T-helper 1 cell (primary cell): ENCODE measurements at places on chromosomes 16 and 17.

- no peak for DNase-seq
Observed at GRCh38 chr17:82449883-82450356, 632 bp downstream of the CYBC1 start.

DNA sequence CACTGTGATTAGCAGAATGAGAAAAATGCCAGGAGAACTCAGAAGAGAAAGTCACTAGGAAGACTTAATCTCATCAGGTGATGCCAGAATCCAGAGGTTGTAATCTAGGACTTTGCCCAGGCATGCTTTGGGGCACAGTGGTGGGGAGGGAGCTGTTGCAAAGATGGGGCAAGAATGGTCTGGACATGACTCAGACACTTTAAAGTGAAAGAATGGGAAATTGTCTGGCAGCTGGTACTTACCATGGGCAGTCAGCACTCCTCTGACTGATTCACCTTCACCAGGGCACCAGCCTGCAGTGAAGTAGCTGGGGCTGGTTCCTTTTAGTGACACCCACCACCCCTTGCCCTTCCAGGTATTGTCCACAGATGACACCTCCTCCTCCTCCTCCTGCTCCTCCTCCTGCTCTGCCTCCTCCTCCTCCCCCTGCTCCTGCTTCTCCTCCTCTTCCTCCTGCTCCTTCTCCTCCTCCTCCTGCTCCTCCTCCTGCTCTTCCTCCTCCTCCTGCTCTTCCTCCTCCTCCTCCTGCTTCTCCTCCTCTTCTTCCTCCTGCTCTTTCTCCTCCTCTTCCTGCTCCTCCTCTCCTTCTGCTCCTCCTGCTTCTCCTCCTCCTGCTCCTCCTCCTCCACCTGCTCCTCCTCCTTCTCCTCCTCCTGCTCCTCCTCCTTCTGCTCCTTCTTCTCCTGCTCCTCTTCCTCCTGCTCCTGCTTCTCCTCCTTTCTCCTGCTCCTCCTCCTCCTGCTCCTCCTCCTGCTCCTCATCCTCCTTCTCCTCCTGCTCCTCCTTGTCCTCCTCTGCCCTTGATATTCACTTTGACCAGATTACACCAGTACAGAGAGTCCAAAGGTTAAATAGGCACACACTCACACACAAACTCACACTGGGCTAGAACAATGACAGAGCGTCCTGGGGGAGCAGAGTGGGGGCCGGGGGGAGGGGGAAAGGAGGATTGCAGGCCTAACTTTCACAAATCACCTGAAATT lies at the start of gene CHD9NB:
Gene CHD9NB, minus strand, starts transcription at position 379 of the 983 bp plus-strand sequence. CDS start 8,739 bp downstream, outside the sequence.
- no peak for DNase-seq

GRCh38 chr17:73142872-73143381 lies 21.9 kb upstream of the SSTR2 start:
- DNase-seq: no peak

GRCh38 chr17:71430281-71430680 lies 690.5 kb upstream of the SOX9 start:
- DNase-seq: no peak

- no peak for DNase-seq
Observed at GRCh38 chr16:17602678-17603077, 131.9 kb upstream of the XYLT1 start.

DNA sequence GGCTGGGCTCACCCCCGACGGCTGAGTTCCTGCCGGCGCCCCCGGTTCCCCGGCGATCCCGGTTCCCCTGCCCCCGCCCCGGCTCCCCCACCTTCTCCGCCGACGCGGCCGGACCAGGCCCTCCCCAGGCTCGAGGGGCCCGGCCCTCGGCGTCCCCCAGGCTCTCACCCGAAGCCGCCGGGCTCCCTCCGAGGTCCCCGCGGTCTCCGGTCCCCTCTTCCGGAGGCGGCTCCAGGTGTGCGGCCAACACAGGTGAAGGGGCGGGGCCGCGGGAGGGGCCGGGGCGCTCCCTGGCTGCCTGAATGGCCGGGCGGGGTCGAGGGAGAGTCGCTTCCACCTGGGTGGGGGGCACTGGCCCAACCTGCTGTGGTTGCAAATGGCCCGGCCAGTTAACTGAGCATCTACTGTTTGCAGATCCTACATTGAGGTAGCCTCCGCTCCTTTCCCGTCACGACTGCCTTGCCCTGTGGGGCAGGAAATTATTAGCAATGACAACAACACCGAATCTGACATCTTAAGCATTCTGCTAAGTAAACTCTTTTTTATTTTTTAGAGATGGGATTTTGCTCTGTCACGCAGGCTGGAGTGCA lies at the start of gene BICDL2:
Gene BICDL2, minus strand, starts transcription at position 219 of the 590 bp plus-strand sequence. CDS start 1,448 bp downstream, outside the sequence.
- DNase-seq: no peak
